COR-L47 (cell line): ENCODE measurements at places on chromosomes 6 and 20.

- peak; percentile 39 for DNase-seq
These were observed 771.0 kb downstream of the QKI start for GRCh38 chr6:164185471-164185871.

- no peak for DNase-seq
These were observed 768.1 kb downstream of the KIF16B start for GRCh38 chr20:15805154-15805553.

- DNase-seq: no peak
These were observed 1074.3 kb downstream of the KIF16B start for GRCh38 chr20:15498926-15499325.

DNA sequence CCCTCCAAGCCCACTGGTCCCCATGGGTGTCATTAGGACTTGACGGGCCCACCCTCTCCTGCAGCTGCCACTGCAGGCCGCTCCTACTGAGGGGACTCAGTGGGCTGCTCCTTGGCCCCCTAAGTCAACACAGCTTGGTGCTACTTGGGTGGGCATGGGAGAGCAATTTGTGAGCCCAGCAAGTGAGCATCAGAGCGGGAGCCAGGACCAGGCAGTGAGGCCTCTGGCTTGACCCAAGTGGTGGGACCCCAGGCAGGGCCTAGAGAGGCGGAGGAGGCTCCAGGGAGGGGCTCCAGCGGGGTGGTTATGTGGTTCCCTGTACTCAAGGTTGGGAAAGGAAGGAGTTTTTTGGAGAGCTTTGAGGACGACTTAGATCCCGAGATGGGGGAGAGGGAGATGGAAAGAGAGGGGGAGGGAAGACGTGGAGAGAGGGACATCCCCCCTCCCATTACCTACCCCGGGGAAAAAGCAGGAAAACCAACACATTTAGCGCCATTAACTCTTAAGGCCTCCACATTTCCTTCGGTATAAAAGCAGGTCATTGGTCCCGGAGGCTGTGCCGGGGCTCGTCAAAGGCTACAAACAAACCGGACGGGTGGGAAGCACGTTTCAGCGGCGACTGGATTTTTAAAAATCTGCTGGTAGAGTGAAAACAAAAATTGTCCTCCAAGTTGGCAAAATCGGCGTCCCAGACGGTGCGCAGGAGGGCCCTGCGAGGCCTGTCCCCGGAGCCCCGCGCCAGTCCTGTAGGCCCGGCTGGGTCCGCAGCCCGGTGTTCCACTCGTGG lies 8.8 kb downstream of the FOXC1 start:
- DNase-seq: no peak

DNA sequence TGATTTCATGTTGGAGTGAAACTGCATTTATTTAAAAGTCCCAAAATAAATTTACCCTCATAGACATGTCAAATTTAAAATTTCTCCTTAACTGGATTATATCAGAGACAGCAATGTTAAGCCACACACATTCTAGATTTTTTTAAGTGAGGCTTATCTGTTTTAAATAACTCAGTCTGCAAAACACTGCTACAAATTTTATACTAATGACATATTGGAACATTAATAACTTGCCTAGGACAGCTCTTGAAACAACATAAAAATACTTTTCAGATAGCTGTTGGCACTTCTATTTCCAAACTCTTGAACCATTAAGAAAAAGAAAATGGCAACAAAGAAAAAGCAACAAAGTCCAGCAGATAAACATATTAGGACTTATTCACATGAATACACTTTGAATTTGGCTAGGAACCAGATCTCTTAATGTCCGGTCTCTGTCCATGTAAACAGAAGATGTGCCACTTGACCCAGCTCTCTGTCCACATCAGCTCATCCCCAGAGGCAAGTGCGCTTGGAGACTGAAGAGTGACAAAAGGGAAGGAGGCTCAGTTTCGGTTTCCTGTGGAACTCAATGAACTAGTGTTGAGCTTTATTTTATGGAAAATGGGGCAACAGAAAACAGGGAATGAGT lies 219.3 kb upstream of the THBS2 start:
- DNase-seq: no peak

DNA sequence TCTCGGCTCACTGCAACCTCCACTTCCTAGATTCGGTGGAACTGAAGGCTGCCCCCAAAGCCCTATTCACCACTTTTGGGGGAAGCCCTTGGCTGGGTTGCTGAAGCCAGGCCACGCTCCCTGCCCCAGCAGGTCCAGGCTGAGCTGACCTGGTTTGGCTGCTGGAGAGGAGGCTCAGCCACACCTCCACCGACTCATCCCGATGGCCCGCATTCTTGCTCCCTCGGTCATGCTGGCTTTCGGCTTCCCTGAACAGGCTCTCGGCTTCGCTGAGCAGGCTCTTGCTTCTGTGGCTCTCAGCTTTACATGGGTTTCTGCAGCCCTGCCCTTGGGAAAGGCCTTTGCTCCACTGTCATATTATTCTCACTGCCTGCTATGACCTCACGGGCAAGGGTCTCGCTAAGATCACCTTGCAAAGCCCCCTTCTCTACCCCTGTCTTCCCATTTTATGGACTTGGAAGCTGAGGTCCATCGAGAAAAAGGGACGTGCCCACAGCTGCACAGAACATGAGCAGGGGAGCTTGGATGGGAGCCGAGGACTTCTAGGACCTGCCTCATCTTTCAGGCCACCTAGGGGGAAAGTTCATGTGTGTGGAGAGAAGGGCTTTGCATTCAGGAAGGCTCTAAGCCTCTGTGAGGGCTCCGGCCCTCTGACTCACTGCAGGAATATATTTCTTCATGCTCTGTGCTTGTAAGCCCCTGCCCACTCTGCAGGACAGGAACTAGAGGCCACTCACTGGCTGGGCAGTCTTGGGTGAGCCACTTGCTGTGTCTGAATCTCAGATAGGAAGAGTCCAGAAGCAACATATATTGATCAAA lies 15.6 kb downstream of the ARHGAP40 start:
- DNase-seq: no peak

DNA sequence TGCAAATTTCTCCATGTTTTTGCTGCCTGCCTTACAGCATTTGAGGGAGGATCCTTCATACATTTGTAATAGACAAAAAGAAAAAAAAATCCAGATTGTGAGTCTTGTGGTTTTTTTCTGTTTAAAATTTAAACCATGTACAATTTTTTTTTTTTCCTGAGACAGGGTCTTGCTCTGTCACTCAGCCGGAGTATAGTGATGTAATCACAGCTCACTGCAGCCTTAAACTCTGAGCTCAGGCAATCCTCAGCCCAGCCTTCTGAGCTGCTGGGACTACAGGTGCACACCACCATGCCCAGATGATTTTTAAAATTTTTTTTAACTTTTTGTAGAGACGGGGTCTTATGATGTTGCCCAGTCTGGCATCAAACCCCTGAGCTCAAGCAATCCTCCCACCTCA lies 97.0 kb downstream of the GCLC start:
- no peak for DNase-seq

- no peak for DNase-seq
These were observed 20.3 kb downstream of the BCKDHB start for GRCh38 chr6:80126657-80127345.

DNA sequence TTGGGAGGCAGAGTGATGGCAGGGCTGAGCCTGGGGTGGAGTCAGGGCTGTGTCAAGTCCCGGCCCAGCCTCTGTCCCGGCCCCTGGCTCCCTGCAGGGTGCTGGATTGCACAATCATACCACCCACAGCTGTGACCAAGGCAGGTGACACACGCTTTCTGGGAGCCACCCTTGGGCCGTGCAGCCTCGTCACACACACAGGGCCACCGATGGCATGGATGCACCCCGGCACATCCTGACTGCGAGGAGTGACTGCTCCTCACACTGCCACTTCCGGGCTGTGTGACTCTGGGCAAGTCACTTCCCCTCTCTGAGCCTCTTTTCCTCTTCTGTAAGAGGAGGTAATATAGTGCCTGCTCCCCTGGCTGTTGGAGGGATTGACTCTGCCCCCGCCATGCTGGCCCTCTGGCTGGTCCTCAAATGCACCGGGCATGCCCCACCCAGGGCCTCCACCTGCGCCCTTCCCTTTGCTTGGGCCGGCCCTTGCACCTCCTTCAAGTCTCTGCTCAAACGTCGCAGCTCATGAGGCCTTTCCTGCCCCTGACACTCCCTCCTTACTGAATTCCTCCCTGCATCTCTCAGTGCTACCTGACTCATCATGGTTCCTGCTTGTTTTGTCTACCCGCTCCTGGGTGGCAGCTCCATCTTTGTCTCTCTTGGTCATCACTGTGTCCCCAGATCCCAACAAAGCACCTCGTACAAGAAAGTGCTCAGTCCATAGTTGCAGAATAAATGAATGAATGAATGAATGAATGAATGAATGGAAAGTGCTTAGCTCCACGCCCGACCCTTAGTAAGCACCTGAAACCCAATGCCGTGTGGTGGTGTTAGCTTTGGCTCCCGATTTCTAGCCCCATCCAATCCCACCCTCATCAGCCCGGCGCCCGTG lies 93.5 kb downstream of the CEBPB start:
- no peak for DNase-seq

DNA sequence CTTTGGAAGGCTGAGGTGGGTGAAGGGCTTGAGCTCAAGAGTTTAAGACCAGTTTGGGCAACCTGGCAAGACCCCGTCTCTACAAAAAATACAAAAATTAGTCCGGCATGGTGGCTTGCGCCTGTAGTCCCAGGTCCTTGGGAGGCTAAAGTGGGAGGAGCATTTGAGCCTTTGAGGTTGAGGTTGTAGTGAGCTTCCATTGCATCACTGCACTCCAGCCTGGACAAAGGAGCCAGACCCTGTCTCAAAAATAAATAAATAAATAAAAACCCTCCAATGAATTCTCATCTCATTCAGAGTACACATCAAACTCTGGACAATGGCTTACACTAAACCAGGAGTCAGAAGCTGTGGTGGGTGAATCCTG lies 31.8 kb downstream of the B4GALT5 start:
- DNase-seq: no peak

- no peak for DNase-seq
These were observed 358.5 kb downstream of the ZFAND3 start for GRCh38 chr6:38177882-38178583.

DNA sequence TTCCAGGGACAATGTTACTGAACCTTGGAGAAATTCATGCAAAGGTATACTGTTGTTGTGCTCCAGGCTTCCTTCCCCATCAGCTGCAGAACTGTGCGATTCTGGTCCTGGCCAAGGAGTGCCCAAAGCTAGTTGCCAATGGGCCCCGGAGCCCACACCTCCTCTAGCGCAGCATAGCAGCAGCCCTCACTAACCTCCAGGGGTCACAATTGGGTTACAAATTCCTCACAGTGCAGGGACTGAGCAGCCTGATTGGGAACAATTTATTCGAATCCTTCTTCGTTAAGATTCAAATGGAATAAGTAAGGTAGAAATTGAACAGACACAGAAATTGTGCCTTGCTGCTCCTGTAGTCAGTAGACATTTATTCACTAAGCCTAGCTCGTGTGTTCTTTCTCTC lies 284.9 kb downstream of the PRKN start:
- DNase-seq: peak; percentile 11

DNA sequence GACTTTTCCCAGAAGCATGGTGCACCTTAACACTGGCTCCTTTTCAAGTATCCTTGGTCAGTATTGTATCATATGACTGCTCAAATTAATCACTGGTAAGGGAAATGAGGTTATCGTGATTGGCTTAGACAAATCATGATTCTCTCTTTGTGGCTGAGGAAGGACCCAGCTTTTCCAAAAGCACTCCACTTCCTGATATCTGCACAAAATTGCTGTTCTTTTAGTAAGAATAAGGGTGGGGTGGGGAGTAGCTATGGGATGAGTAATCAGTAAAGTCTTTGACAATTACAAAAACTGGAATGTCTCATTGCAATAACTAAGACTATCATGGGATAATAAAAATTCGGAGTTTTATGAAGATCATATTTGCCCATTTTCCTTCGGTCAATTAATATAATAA lies 9.0 kb upstream of the RIPPLY2 start:
- no peak for DNase-seq

GRCh38 chr20:58340853-58341252 lies 31.3 kb downstream of the RAB22A start:
- DNase-seq: no peak
